ENCODE measurements at places on chromosomes 1 and 21.

GRCh38 chr1:41742219-41742618 lies 176.5 kb downstream of the HIVEP3 start:
- no peak for DNase-seq

- no peak for DNase-seq
Observed at GRCh38 chr1:48292706-48293105, 70.2 kb downstream of the SLC5A9 start.

DNA sequence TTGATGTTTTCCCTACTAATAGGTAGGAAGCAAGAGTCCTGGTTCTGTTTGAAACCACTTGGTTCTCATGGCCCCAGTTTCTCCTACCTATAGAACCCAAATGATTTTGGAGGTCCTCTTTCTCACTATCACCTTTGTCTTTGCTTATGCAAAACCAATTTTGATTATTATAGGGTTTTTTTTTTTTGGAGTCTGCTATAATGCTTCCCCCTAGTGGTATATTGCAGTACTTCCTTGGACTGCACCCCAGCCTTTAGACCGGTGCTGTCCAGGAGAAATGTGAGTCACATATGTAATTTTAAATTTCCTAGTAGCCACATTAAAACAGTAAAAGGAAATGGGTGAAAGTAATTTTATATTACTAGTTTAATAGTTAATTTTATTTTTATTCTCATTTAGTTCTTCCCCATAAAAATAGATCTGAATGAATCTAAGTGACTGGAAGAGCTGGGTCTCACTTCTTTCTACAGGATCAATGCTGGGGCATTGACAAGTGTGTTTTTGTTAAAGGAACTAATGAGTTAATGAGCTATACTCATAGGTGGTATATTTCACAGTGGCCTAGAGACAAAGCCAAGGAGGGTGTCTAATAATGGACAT lies 10.6 kb downstream of the FCMR start:
- DNase-seq, result peak; percentile 38

DNA sequence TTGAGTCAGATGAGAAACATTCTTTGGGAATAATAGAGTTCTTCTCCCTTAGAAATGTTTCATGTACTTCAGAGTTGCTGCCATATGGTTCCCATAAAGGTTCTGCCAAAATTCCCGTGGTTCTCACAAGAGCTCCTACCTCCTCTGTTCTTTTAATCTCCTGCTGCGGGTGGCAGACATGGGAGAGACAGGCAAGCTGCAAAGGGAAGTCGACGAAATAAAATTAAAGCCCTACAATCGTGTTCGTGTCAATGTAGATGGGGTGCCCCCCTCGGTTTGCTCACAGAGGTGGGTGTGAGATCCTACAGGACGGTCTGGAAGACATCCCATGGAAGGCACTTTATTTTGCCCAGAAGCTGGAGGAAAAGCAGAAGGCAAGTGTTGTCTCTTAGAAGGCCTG lies 276.0 kb downstream of the RWDD3 start:
- DNase-seq, result no peak

DNA sequence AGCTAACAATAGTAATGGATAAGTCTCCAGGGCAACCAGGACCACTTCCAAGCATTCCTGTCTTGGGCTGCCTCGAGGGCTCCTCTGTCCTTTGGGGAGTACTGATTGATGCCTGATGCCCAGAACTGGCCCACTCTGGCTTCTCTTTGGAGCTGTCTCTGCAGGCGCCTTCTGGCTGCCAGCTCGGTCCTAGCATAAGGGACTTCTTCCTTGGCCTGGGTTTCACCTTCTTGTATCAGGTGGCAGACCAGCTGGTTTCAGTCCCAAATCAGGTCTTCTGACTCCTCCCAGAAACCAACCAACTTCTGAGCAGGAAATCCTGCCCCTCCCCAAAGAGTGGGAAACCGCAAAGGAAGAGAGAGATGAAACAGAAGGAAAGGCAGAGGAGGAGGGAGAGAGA lies 10.6 kb downstream of the G0S2 start:
- no peak for DNase-seq

DNA sequence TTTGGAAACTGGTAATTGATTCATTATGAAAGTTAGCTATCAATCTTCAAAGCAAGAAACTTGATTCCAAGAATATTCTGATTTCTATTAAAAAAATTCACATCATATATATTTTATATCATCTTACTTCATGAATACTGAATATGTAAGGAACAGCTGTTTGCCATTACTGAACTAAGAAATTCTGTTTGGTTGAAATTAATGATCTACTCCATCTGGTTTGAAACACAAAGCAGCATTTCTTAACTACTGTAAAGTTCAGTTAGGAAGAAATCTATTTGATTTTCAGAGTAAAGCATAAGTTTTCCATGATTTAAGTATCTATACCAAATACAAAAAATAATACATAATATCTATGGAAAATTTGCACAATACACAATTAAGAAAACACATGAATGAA lies 66.0 kb upstream of the SCYL3 start:
- no peak for DNase-seq

DNA sequence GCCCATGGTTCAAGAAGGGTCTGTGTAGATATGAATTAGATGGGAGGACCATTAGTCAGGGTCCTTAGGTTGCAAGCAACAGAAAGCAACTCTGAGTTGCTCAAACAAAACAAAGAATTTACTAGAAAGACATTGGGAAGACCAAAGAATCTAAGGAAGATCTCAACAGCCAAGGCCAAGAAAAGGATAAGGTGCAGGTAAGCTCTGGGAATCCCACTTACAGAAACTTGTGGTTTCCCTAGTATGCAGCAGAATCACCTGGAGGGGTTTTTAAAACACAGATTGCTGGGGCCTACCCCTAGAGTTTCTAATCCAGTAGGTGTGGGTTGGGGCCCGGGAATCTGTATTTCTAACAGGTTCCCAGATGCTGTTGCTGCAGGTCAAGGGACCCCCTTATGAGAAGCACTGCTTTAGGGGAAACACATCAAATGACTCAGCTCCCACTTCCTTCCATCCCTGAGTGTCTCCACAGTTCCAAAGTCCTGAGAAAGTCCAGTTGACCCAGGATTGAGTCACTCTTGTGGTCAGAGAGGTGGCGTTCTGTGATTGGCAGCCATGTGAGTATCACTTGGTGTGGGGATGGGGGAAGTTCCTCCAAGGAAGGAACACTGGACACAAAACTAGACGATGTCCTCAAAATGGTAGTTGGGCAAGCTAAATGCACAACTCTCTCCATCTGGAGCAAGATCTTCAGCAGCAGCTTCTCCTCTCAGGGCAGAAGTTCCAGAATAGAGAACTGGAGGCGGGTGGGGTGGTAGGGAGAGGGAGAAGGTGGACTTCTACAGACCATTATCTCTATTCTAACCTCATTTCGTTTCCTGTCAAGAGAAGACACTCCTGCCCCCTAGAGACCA lies 24.2 kb upstream of the EYA3 start:
- no peak for DNase-seq

GRCh38 chr1:183443466-183443865 lies 25.3 kb upstream of the NMNAT2 start:
- no peak for DNase-seq

- DNase-seq, result no peak
Observed at GRCh38 chr1:33712186-33712585, 151.7 kb upstream of the HMGB4 start.

DNA sequence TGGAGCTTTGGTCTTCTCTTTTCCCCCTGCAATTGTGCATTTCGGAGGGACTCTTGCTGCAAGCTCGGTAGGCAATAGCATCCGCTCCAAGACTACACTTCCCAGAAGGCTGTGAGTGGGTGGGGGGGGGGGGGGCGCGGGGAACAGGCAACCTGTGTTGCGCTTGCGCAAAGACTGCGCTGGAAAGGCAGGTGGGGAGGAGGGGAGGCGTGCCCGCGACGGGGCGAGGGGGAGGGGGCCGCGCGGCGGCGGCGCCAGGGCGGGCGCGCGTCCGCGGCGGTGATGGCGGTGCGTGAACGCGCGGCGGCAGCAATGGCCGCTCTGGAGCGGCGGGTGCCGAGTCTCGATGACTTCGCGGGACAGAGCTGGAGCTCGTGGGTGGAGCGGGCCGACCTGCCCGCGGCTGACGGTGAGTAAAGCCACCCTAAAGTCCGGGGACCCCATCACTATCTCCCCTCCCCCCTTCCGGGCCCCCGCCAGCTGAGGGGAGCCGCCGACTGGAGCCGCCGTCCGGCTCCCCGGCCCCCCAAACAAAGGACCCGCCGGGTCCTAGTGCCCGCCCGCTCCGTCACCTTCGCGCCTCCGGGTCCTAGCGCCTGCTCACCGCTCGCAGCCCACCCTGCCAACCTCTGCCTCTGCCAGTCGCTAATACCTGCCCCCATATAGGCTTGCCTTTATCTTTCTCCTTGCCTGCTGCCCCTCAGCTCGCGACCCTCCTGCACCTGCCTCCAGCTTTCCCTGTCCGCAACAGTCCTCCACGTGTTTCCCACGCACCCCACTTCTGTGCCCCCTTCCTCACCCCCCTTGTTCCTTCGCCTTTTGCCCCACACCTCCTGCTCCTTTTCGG lies at the start of gene ATXN7L2:
Gene ATXN7L2, plus strand, starts transcription at position 234 of the 847 bp plus-strand sequence. Its CDS starts 49 bp downstream, at position 283.
- peak; percentile 38 for DNase-seq

DNA sequence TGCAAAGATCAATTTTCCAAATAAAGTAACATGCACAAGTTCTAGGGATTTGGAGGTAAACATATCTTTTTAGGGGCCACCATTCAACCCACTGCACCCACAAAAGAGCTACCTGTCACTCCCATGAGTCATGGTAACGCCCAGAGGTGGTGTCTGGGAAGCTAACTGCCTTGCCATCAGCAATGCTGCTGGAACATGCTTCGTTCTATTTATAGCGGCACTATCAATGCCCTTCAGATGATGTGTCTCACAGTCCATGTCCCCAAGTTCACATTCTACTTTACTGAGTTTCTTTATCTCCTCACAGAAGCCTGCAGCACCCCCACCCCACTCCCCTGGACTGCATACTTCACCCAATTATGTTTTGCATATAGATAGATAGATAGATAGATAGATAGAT lies 95.4 kb downstream of the LPAR3 start:
- no peak for DNase-seq

GRCh38 chr1:165586398-165586797 lies 42.6 kb downstream of the LRRC52 start:
- no peak for DNase-seq

DNA sequence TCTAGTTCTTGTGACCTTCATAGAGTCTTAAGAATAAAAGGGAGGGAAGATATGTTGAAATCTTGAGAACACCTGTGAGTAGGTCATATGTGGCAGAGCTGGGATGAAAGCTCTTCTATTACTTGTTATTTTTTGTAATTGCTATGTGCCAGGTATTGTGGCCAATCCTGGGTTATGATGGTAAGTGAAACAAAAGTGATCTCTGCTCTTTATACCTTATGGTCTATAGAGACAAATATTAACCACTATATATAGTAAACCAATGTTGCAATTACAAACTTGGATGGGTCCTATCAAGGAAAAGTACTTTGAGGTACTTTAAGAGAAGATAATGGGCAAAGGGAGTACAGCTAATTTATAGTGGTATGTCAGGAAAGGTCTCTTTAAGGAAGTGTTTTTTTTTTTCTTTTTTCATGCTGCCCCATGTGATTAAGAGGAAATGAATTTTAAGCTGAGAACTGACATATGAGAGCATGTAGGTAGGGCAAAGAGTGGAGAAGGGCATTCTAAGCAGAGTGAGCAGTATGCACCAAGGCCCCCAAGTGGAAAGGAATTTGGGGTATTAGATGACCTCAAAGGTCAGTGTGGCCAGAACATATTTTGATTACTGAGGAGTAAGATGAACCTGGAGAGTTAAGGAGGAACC lies 43.3 kb downstream of the POU2F1 start:
- DNase-seq, result no peak

GRCh38 chr1:7437036-7437435 lies 334.1 kb upstream of the VAMP3 start:
- no peak for DNase-seq

DNA sequence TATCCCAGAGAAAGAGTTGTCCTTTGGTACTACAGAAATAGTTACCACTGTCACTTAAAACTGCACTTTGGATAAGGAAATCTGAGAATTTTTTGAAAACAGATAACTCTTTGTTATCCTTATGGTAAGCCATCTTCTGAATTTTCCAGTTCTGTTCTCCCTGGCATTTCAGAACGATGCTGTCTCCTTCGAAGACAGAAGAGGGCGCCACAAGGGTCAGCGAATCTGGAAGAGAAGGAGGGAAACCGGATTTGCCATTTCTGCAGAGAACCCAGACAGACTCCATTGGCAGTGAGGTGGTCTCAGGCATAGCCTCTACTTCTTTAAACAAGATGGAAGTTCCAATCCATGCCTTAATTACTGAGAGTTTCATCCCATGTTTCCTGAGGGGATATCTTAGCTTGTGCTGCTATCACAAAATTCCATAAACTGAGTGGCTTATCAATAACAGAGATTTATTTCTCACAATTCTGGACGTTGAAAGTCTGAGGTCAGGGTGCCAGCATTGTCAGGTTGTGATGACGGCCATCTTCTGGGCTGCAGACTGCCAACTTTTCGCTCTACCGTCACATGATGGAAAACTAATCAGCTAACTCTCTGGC lies 6.4 kb downstream of the FCRL2 start:
- DNase-seq, result no peak

GRCh38 chr1:106937104-106937503 lies 119.4 kb upstream of the PRMT6 start:
- no peak for DNase-seq

DNA sequence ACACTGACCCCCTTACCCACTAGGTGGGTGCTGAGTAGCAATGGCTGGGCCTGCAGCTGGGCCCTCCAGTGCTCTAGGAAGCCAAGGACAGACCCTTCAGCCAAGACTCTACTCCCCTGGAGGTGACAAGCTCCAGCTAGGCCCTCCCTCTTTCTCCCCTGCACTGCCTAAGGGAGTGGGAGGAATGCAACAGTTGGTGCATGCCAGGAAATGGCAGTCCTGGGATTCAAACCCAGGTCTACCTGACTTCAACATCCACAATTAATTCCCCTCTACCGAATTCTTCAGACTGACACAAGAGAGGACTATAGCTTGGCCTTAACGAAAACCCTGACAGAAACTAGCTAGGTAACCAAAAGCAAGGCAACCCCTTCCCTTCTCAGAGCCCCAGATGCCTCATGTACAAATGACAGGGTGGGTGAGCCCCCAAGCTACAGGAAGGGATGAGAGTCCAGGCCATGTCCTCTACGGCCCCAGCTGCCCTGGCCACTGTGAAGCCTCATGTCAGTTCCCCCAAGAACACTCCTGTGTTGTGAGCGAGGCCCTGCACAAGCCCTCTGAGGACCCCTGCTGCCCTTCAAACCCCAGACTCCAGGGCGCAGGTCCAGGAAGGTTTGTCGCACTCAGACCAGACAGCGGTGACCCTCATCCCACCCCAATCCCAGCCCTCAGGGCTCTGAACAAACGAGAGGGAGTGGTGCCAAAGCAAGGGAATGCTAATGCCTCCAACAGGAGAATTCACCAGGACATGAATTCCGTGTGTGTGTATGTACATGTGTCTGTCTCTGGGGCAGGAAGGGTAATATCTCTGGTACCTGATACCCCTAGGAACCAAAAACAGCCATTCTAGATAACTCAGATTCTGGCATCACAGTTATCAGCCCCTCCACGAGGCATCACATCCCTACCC lies 92.3 kb downstream of the MRPL37 start:
- DNase-seq, result no peak

- DNase-seq, result no peak
Observed at GRCh38 chr1:48870596-48870995, 93.9 kb upstream of the BEND5 start.

DNA sequence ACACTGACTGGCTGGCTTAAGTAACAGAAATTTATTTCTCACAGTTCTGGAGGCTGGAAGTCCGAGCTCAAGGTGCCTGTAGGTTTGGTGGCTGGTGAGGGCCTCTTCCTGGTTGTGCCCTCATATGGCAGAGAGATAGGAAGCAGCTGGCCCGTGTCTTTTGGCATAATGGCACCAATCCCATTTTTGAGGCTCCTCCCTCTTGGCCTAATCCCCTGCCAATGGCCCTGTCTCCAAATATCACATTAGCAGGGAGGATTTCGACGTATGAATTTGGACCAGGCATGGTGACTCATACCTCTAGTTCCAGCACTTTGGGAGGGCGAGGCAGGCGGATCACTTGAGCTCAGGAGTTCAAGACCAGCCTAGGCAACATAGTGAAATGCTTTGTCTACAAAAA lies 37.4 kb downstream of the AGPAT3 start:
- no peak for DNase-seq
